Caco-2 (cell line): ENCODE measurements at places on chromosomes 11 and 22. TPM values are rescaled to one million over a fixed set of nuclear protein-coding genes. Genes with fewer than 3 reads are reported as not detected.

KCNA4 gene
- not detected in 2 replicates for total RNA-seq

RIBC2 gene
- 11.5 and 14.1 TPM in 2 replicates for total RNA-seq

MIOX gene
- total RNA-seq = 0.32 TPM in 1 of 2 replicates, not detected in the other

DMC1 gene
- total RNA-seq = 1.1 and 1.2 TPM in 2 replicates

CABP4 gene
- not detected in 2 replicates for total RNA-seq

SCGB1D2 gene
- not detected in 2 replicates for total RNA-seq

INSC gene
- not detected in 2 replicates for total RNA-seq

NXPE1 gene
- total RNA-seq = not detected in 2 replicates

FGF19 gene
- total RNA-seq = 1.1 and 1.7 TPM in 2 replicates

OR51L1 gene
- total RNA-seq = not detected in 2 replicates

ZNF202 gene
- 25.5 and 27.9 TPM in 2 replicates for total RNA-seq

FAR1 gene
- total RNA-seq = 91.2 and 96.0 TPM in 2 replicates

TRIM49 gene
- total RNA-seq = not detected in 2 replicates

CCDC73 gene
- total RNA-seq = not detected in 2 replicates

BCO2 gene
- total RNA-seq = 1.3 and 2.2 TPM in 2 replicates

ADORA2A gene
- total RNA-seq = 4.0 and 4.9 TPM in 2 replicates

PHOX2A gene
- not detected in 2 replicates for total RNA-seq

MED15 gene
- total RNA-seq = 94.7 and 104 TPM in 2 replicates

RBMXL2 gene
- total RNA-seq = not detected in 2 replicates

WNT7B gene
- 0.57 and 0.77 TPM in 2 replicates for total RNA-seq

DNAJB7 gene
- not detected in 2 replicates for total RNA-seq

OR51B2 gene
- not detected in 2 replicates for total RNA-seq

CCND1 gene
- total RNA-seq = 288 and 331 TPM in 2 replicates

GGTLC3 gene
- total RNA-seq = not detected in 2 replicates

NCAM1 gene
- 0.95 and 1.1 TPM in 2 replicates for total RNA-seq

PNPLA5 gene
- total RNA-seq = not detected in 2 replicates

OR8G1 gene
- not detected in 2 replicates for total RNA-seq

SLC15A3 gene
- 0.43 and 0.84 TPM in 2 replicates for total RNA-seq

HTR3B gene
- not detected in 2 replicates for total RNA-seq

CDC42BPG gene
- 29.1 and 36.0 TPM in 2 replicates for total RNA-seq

CREB3L1 gene
- total RNA-seq = 24.9 and 29.5 TPM in 2 replicates

NXPE2 gene
- total RNA-seq = not detected in 2 replicates

SYT7 gene
- total RNA-seq = 32.8 and 33.5 TPM in 2 replicates

MAP6 gene
- 22.8 and 27.2 TPM in 2 replicates for total RNA-seq

MRGPRF gene
- total RNA-seq = 0.14 TPM in 1 of 2 replicates, not detected in the other

SCGB1C1 gene
- not detected in 2 replicates for total RNA-seq

RNF214 gene
- 51.2 and 55.8 TPM in 2 replicates for total RNA-seq
